ENCODE measurements at places on chromosomes 5 and 9. TPM values are rescaled to one million over a fixed set of nuclear protein-coding genes. Genes with fewer than 3 reads are reported as not detected.

Gene COL27A1
- 59.2 TPM for total RNA-seq

Gene TERT
- not detected for total RNA-seq

Gene PCDHGB4
- 8.0 TPM for total RNA-seq

Gene PCDHA5
- total RNA-seq, result 0.49 TPM

Gene FLT4
- total RNA-seq, result 12.1 TPM

Gene PCDHA1
- not detected for total RNA-seq

Gene JAK2
- 19.9 TPM for total RNA-seq

Gene COL23A1
- 3.5 TPM for total RNA-seq

Gene TMEM8B
- 32.3 TPM for total RNA-seq

Gene ST8SIA4
- total RNA-seq, result 6.5 TPM

Gene STPG3
- not detected for total RNA-seq

Gene TNFSF8
- 1.5 TPM for total RNA-seq

Gene LEAP2
- 28.3 TPM for total RNA-seq

Gene ZDHHC12
- total RNA-seq, result 26.3 TPM

Gene SLC4A9
- 0.13 TPM for total RNA-seq

Gene RIMOC1
- 33.0 TPM for total RNA-seq

Gene GRXCR2
- not detected for total RNA-seq

Gene CCDC180
- total RNA-seq, result 7.5 TPM

Gene GDNF
- not detected for total RNA-seq
